Stimulated activated CD8-positive, alpha-beta memory T cell treated with anti-CD3 and anti-CD28 coated beads, Interleukin-4, amount 100 ng/mL, for 1 hour (primary cell): ENCODE measurements at places on chromosomes 16 and 17.

DNA sequence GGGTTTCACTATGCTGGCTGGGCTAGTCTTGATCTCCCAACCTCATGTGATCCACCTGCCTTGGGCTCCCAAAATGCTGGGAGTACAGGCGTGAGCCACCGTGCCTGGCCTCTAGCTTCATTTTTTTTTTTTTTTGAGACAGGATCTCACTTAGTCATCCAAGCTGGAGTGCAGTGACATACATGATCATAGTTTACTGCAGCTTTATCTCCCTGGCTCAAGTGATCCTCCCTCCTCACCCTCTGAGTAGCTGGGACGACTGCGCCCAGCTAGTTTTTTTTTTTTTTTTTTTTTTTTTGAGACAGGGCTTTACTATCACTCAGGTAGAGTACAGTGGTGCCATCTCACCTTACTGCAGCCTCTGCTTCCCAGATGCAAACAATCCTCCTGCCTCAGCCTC is 9.7 kb downstream of the RPA1 start:
- DNase-seq: no peak

GRCh38 chr16:84932681-84933080 is 78.7 kb downstream of the ZDHHC7 start:
- DNase-seq: no peak

DNA sequence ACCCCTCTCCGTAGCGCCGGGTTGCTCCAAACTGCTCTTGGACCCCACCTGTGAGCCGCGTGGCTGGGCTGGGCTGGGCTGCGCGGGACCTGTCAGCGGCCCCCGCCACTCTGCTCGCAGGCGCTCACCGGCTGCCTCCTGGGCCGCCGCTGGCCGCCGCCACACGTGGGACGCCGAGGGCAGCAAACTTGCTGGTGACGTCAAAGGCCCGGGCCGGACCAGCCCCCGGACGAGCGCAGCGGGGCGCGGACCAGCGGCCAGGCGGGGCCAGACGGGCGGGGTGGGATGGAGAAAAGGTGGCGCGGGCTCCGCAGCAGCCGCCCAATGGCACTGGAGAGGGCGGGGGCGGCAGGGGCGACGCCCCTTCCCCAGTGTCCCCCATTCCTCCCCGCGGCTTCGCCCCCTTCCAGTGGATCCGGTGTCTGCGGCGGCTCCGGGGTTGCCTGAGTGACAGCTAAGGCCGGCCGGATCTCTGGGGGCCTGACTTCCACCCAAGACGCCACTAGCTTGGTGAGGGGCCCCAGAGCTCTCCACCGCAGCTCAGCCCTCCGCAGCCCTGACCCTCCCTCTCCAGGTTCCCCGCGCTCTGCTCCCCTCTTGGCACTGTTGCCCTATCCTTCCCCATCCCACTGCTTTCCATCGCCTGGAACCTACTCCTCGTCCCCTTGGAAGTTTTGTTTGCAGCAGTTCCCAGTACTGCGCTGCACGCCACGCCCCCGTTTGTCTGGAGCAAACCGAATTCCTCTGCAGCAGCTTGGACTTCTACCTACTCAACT is at the start of gene HS3ST3A1:
HS3ST3A1 (minus strand) TSS at position 154 of the 776 bp plus-strand sequence. CDS start 800 bp downstream, outside the sequence.
- no peak for DNase-seq

- no peak for DNase-seq
Observed at GRCh38 chr16:75787440-75787839, 61.1 kb upstream of the CPHXL start.

DNA sequence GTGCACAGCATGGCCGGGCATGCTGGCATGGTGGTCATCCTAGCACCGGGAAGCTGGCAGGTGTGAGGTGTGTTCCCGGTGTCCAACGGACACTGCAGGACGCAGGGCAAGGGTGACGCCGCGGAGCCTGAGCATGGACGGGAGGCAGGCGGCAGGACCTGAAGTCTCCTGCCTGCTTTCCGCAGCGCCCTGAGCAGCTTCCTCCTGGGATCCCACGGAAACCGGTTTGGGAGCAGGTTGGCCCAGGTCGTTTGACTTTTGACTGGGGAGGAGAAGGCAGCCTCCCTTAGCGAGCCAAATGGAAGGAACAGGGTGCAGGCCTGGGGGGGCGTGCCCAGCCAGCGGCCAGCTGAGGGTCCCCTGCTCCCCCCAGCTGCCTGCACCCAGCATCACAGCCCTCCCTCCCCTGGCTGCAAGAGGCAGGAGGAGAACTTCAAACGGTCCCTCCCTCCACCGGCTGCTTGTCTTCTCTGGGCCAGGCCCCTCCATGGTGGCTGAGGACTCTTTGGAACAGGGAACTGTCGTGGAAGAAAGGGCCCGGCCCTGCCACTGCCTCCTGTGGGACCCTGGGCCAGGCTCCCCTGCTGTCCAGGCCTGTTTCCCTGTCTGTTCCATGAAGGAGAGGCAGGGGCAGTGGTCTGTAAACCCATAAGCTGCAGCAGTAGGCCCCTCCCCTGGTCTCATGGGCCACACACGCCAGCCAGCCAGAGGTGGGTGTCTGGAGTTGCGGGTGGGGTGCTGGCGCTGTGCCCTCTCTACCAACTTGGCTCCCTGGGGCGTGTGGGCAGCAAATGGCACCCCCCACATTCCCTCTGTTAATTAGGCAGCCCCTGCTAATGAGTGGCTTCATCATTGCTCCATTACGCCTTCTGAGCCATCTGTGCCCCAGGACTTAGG is 7.8 kb upstream of the ADGRG1 start:
- no peak for DNase-seq

GRCh38 chr17:71176928-71177443 is 943.8 kb upstream of the SOX9 start:
- no peak for DNase-seq

DNA sequence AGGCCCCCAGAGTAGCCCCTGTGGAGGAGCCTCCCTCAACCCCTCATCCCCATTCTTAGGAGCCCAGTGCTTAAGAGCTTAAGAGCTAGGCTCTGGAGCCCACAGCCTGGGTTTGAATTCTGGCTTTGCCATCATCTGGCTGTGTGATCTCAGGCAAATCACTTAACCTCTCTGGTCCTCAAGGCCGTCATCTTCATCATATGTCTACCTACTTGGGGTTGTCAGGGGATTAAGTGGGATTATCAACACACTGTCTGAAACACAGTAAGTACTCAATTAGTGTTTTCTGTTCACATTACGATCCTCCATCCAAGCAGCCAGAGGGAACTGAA is 4.8 kb downstream of the SREBF1 start:
- no peak for DNase-seq
